ENCODE measurements at places on chromosomes 6 and 20.
A peak's percentile ranks its signal among the peaks of the same experiment; 100 is the strongest.

- H3K4me1 ChIP-seq, result peaks cover 9% of the 10 kb centered on the region
- peak; percentile 38 for DNase-seq
- no peaks in the 10 kb centered on the region for H3K27me3 ChIP-seq
Measured at GRCh38 chr20:4726710-4727397, 5.1 kb downstream of the PRND start.

- no peak overlapping the region for H3K4me3 ChIP-seq
- no peak for DNase-seq
- H3K27ac ChIP-seq, result no peak overlapping the region
- no peaks in the 10 kb centered on the region for H3K27me3 ChIP-seq
- H3K36me3 ChIP-seq, result peaks cover 6% of the 10 kb centered on the region
Measured at GRCh38 chr20:49210757-49211110, 8.5 kb upstream of the DDX27 start.

DNA sequence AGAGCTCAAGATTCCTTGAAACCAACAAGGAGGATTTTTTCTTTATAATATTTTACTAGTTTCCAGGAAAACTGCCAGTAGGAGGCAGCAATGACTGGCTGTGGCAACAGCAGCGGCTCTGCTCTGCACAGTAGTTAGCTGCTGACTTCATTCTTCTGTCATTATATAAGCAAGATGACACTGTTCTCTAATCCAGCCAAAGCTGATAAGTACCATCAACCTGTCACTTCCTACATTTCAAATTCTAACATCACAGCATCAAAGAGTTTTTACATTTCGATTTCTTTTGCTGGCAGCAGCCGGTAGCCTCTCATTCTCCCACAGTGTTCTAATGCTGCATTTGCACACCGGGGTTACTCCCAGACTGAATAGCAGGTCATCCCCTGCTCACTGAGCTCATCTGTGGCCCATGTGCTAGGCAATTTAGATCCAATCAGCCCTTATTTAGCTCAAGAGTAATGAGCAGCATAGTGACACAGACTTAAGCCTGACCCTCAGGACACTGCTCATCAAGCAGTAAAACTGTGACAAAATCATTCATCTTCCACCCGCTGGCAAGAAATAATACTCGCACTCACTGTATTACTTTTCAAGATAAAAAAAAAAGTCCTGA is 67.8 kb downstream of the MMS22L start:
- H3K27ac ChIP-seq, result no peak overlapping the region
- H3K4me1 ChIP-seq, result no peaks in the 10 kb centered on the region
- no peaks in the 10 kb centered on the region for H3K27me3 ChIP-seq
- H3K36me3 ChIP-seq, result peaks cover 2% of the 10 kb centered on the region
- H3K4me3 ChIP-seq, result no peak overlapping the region

DNA sequence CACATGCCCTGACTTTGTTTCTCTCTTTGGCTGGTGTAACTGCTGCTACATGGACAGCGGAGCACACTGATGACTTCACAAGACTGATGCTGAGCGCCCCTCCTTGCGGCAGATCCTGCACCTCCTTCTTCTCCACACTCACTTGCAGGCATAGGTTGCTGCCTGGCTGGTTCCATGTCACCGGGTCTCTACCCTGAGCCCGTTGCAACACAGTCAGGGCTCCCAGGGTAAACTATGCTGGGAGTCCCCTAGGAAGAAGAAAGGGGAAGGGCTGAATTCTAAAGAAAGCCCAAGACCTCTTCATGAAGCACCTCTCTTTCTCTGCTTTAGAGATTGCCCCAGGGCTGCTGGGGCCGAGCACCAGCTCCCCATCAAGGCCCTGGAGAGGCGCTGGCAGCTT is 83.3 kb upstream of the DUSP22 start:
- H3K27ac ChIP-seq, result peak overlapping the region; percentile 90
- no peak for DNase-seq
- peaks cover 46% of the 10 kb centered on the region for H3K4me1 ChIP-seq

DNA sequence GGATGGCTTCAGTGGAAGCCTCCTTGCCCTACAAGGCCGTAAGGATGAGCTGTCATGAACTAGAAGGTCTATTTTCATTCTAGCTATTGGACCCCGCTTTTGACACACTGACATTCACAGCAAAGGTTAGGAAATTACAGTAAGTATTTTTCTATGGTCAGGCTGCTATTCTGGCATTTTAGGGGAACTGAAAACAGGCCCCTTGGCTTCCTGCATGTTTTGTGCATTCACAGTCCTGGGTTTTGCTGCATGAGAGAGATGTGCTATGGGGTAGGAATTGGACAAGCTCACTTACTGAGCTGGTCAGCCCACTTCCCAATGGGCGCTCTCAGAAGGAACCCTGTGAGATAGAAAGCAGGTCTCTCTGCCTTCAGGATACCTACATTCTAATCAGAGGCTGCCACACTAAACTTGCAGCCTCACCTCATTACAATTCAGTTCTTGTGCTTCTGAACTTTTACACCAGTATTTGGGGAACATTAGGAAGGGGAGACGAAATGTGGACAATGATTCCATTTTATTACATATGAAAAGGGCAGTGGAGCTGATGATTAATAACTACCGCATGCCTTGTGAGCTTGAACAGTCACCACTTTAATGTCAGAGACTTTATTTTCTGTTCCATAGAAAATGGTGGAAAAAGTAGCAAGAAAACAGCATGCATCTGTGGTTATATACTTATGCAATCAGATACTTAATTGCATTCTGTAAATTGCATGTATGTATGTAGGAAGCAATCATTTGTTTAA is 86.6 kb upstream of the TAB2 start:
- H3K4me1 ChIP-seq, result peaks cover 50% of the 10 kb centered on the region
- peak overlapping the region; percentile 34 for H3K4me3 ChIP-seq
- DNase-seq, result peak; percentile 71
- H3K27me3 ChIP-seq, result no peaks in the 10 kb centered on the region
- H3K36me3 ChIP-seq, result peaks cover 5% of the 10 kb centered on the region
- H3K27ac ChIP-seq, result peak overlapping the region; percentile 93
